ENCODE measurements at places on chromosomes 4 and X.

DNA sequence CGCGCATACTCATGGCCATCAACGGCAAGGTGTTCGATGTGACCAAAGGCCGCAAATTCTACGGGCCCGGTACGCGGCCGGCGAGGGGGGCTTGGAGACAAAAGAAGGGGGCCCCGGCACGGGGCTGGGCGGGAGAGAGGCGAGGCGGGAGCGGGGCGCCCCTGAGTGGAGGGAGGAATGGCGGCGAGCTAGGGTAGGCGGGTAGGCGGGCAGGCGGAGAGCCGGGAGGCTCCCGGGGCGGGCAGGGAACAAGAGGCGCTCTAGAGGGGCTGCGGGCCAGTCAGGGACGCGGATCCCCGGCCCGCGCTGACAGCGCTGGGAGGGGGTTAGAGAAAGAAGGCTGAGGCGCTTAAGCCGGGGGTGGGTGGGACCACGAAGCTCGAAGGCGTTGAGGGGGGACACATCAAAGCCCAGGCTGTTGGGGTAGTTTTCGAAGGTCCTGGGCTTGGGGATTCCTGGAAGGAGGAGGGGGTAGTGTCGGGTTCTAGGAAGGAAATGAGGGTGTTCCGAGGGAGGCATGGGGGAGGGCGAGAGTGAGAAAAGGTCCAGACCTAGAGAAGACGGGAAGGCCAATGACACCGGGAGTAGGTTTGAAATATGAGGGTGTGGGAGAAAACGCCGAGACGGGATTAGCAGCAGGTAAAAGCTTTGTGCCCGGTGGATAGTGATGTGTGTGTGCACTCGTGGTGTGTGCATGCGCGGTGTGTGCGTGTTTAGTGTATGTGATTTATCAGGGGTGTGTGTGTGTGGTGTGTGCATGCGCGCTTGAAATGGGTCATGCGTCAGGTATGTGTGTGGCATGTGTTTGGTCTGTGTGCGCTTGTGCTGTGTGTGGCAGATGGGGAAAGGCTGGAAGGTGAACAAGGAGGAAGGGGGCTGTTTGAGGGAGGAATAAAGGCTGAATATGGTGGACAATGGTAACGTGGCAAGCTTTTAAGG is 807 bp downstream of the PGRMC1 start:
- DNase-seq = no peak

GRCh38 chr4:184197536-184198082 is 20.1 kb downstream of the ENPP6 start:
- no peak for DNase-seq

DNA sequence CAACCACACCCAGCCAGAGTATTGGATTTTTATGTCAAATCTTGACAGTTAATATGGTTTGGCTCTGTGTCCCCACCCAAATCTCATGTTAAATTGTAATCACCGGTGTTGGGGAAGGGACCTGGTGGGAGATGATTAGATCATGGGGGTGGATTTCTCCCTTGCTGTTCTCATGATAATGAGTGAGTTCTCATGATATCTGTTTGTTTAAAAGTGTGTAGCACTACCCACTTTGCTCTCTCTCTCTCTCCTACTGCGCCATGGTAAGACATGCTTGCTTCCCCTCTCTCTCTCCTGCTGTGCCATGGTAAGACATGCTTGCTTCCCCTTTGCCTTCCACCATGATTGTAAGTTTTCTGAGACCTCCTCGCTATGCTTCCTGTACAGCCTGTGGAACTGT is 86.9 kb upstream of the COX18 start:
- no peak for DNase-seq

GRCh38 chr4:176709417-176709816 is 83.3 kb downstream of the VEGFC start:
- no peak for DNase-seq

DNA sequence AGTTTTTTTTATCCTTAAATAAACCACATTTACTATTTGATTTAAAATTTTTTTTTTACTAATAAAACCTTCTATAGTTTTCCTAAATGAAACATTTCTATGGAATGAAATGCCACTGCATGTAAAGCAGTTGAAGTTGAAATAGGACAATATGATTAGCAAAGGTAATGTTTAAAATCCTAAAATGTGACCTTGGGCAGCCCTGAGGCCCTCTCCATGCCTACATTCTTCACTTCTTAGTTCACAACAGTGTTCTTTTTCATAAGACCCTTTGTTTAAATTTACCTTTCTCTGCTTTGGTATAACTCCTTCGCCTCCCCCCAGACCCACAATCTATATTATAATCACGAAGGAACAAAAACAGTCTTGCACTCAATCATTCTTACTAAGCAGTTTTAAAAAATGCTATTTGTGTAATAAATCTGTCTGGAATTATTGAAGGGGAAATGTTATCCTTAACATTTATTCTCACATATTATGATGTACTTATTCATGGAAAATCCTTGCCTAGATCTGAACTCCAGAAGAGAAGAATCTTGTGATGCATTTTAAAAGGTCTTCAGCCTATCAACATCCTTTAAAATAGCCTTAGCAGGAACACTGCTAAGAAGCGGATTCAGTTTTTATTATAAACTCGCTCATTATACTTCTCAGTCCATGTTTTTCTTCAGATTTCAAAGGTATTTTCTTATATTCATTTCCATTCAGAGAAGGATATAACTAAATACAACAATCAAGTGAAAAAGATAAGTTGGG is 124.6 kb upstream of the NAP1L5 start:
- no peak for DNase-seq

DNA sequence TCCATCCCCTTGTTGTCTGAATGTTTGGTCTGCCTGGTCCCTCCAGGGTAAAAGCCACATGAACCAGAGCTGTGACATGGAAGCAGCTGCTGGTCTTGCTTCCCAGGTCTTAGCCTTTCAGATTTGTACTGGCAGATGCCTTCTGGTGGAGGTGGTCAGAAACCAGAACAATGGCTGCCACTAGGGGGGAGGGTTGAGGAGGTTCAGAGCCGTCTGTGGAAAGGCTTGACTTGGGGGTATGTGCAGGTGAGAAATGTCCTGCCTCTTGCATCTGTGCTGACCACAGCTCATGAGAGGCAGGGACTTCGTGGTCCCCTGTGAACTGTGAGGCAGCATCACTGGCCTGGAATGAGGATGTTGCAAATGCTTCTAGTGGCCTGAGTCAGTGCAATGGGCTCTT is 144.2 kb upstream of the WDR1 start:
- DNase-seq = no peak

GRCh38 chr4:7103607-7104365 is 35.9 kb upstream of the GRPEL1 start:
- DNase-seq = no peak

- DNase-seq = no peak
Observed at GRCh38 chr4:139189972-139190371, 13.0 kb upstream of the ELF2 start.

DNA sequence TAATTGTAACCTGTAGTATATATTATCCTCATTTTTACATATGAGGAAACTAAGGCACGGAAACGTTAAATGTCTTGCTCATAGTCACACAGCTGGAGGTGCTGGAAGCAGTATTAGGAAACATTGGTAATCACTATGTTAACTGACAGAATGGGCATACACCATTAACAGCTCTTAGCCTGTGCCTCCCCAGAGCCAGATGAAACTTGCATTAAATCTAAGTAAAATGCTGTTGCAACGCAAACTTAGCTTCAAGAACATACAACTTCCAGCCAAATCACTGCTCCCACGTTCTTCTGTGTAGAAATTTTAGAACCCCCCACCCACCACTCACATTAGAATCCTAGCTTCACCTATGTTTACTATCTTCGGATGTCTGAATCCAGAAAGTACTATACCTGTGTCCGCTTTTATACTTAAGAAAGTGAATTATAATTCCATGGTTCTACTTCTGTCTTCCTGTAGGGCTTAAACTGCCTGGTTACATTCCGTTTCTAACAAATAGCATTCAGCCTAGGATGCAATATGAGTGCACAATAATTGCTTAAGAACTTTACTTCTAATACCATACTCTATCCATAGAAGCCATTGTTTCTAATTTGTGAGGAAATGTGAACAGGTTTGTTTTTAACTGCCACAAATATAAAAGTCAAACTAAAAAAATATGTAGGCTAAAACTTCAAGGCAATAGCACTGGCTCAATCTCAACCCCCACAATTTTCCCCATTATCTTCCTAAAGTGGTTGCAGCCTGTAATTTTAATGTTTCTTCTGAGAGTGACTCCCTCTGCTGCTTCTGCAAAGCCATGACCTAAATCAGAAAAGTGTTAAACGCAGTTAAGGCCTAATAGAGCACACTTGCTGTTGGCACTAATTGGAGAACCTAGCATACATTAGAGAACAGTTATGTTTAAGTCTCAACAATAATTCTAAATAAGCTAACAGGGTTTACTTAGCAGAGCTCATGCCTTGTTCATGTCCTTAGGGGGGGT is 4.4 kb downstream of the UNC5C start:
- DNase-seq = no peak
